B cell (primary cell): ENCODE measurements at places on chromosomes 4 and X. TPM values are rescaled to one million over a fixed set of nuclear protein-coding genes. Genes with fewer than 3 reads are reported as not detected.

F9 gene
- total RNA-seq: not detected in 2 replicates

DNA sequence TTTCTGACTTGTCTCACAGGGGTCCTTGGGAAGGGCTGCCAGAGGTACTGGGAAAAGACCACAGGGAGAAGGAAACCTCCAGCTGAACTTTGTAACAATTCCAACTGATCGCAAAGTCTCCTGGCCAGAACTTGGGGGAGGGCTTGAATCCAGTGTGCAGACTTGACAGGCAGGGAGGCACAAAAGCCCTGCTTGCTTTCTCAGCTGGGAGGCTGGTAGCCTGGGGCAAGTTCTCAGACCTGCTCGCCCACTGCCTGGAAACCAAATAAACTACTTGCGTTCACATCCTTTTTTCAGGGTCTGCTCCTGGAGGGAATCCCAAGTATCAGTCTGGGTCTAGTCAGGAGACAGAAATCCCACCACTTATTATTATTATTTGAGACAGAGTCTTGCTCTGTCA lies 48.0 kb upstream of the CASK start:
- no peak for DNase-seq

FAM184B gene
- total RNA-seq: not detected in 2 replicates

RS1 gene
- total RNA-seq: not detected in 2 replicates

UGT2A1 gene
- total RNA-seq: not detected in 2 replicates

DNA sequence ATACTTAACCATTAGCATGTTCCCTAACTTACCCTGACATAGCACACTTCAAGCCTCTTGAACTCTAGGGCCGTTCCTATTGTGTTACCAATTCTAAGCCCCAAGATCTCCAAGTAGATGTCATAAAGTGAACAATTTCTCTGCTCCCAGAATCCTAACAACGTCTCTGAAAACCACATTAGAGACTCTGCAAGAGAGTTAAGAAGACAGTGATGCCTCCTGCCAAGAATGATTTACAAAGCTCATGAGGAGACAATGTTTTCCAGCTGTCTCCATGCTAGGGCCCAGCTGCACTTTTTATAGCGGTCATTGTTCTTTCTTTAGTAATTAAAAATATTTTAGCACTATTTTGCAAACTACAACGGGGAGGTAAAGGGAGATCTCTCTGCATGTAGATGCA lies 358.4 kb downstream of the PPP3CA start:
- no peak for DNase-seq

CLDN34 gene
- total RNA-seq: not detected in 2 replicates

FRMPD4 gene
- total RNA-seq: not detected in 2 replicates

DNA sequence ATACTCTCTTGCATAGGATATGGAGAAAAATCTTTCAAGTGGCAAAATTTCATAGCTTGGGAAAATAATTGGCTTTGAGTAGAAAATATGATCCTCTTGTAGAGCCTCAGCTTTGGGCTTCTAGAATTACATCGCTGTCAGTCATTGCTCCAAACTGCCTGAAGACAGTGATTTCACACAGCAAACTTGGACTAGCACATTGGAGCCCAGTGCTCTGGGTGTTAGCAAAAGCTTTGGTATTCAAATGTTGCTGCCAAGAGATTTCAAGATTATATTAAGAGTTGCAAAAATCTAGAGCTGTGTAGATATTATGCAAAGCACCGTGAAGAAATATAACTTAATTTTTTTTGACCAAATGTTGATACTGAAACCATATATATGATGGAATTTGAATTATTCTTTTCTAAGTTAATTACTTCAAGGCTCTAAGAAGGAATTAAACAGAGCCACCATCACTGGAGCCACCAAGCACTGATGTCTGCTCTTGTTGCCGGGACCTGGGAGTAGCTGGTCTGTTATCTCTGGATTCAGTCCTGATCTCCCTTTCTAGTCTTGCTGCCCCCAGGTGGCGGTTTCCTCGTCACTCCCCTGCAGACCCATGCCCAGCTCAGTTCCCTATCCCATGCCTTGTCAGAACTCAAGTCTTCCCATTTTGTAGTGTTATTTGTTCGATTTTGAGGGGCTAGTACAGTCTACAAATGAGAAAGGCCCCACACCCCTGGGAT lies 260.7 kb upstream of the SFRP2 start:
- DNase-seq: no peak

PNMA3 gene
- total RNA-seq: 3.3 and 4.2 TPM in 2 replicates

GRCh38 chrX:109270580-109271484 lies 211.1 kb downstream of the GUCY2F start:
- DNase-seq: no peak

GRCh38 chrX:20620306-20620705 lies 353.6 kb upstream of the RPS6KA3 start:
- DNase-seq: no peak

DNA sequence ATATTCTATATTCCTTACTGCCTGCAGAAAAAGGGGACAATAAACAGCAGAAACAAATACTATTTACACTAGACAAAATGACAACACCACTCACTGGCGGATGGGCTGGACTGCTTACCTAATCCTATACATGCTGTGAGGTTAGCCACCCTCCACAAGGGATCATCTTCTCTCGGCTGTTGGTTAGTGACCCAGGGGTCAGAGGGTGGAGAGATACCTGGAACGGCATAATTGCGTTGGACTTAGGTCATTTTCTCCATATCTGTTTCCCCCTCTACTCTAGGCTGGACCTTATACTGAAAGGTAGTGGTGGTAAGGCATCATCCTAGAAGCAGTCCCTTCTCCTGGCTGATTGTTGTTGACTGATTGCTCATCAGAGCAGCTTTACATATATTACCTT lies 286.8 kb upstream of the UGT8 start:
- DNase-seq: no peak

TEX11 gene
- not detected in 2 replicates for total RNA-seq

- no peak for DNase-seq
These were observed 6.1 kb downstream of the GASK1B start for GRCh38 chr4:158166701-158167100.

- DNase-seq: no peak
These were observed 534.6 kb downstream of the PPARGC1A start for GRCh38 chr4:23355258-23355657.

MAGEB17 gene
- not detected in 2 replicates for total RNA-seq

DNA sequence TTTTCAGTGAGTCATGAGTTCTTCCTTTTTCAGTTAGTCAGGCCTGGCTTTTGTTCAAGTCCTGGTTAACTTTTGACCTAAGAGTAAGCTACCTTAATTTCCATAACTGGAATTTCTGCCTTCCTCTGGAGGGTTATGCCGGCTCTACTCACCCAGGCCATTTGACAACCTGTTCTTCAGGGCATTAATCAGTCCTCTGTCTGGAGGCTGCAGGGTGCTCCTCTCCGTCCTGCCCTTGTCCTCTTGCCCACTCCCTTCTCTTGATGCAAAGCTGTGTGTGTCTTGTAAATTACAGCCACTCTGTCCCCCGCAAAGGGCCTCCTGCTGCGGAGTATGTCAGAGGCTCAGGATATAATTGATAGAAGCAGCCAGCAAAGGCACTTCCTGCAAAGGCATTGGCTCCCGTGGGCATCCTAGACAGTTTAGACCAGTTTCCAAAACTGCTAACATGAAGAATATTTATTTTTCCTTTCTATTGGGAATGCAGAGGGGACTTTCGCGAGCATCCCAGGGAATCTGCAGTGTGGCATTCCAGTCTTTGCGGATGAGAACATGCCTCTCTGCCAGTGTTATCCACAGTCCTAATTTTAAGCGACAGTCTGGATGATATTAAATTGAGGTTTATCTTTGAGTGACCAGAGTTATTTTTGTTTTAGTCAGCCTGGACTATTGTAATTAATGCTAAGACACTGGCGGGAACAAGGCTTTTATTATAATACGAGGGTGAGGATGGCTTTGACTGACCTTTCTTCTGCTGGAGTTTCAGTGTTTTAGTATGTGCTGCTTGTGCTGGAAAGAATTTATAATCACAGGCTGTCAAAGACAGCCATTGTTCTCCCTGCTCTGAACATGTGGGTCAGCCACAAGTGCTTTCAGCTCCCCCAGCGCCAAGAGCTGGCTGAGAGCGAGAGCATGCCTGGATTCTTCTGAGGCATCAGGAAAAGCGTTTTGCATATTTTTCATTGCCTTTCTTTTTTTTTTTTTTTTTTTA lies 74.2 kb downstream of the LIMCH1 start:
- no peak for DNase-seq

CTSO gene
- total RNA-seq: 14.0 and 15.5 TPM in 2 replicates

- DNase-seq: no peak
These were observed 28.8 kb downstream of the RPS6KA3 start for GRCh38 chrX:20237864-20238263.

DNA sequence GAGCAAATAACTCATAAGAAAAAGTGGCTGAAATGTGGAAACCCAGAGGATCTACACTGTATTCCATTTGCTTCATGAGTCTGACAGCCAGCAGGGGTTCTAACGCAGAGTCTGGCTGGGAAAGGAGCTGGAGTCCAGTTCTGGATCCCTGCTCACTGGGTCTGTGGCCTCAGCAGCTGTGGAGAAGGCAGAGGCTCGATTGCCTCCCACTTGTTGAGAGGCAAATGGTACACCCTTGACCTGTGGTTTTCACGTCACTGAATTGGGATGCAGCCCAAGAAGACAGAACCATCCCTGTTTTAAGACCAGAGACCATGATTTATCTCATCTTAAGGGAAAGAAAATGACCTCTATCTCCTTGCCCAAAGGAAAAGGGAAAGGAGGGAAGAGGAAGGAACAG lies 147.0 kb upstream of the NOCT start:
- no peak for DNase-seq

- DNase-seq: no peak
These were observed 48.7 kb downstream of the STIM2 start for GRCh38 chr4:26909369-26909768.

DNA sequence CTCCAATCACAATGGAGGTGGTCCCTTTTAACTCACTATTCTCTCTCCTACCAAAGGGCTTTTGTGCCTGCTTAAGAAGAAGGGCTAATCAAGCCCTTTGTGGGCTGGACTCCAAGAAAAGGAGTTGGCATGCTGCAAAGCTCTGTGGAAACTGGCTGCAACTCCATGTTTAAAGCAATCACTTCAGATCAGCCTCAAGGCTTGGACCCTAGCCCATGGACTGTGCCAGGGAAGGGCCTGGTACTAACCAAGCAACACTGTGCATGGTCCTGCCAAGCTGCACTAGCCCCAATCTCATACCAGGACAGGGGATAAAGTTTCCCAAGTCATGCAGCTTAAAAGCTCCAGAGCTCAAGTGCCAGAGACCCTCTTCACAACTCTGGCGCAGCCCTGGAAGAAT lies 86.7 kb downstream of the ATP8A1 start:
- DNase-seq: no peak

- no peak for DNase-seq
These were observed 50.2 kb downstream of the ZNF827 start for GRCh38 chr4:145888393-145888792.

DNA sequence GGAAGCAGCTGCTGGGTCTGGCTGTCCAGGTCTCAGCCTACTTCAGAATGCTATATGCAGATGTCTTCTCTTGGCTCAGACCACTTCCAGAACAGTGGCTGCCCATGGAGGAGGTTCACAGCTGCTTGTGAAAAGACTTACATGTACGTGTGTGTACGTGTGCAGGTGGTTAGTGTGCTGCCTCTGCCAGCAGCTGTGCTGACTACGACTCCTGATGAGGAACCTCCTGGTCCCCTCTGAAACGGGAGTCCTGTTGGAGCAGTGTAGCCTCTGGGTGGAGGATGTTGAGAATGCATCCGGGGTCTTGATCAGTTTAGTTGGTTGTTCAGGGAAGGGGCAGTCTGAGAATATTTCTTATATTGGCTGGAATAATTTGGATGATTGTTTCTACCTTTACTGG lies 155.9 kb upstream of the WDR1 start:
- DNase-seq: no peak

GRCh38 chr4:135184715-135185114 lies 983.1 kb upstream of the PABPC4L start:
- DNase-seq: no peak

DNA sequence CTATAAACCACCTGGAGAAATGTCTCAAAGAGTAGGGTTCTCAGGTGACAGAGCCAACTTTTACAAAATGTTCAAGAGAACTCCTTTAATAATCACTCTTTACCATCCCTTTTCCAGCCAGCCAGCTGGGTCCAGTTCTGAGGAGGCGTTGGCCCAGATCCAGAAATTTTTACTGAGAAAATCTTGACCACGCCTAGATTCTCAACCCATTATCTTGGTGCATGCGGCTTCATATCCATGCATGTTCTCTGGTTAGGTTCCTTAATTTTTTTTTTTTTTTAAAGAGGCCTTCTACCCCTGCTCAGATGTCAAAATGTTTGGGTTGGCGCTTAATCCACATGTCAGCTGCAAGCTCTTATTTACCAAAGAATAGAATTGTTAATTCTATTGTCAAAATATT lies 12.0 kb upstream of the MAP7D2 start:
- DNase-seq: no peak

DNA sequence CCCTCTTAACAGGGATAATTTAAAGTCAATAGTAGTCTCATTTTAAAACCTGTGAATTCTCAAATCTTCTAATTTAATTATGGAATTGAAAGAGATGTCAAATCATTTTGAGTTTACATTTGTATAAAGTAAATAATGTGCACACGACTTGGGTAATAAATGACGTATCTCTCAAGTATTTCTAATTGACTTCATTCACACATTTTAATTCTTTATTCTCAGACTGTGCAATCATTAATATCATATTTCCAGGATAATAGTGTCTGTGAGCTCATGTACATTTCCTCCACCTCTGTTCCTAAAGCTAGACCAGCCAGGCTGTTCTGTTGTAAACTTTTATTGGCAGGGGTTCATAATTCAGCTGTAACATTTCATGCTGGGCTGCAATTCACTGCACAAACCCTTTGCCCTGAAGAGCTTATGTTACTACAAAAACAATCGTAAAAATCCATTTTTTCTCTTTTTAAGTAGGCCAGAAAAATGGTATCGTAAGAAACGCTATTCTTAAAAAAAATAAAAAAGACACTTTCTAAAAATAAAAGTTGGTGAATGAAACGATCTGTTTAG lies 1103.1 kb upstream of the TENM3 start:
- DNase-seq: no peak
